ENCODE measurements at places on chromosomes 6 and 20. TPM values are rescaled to one million over a fixed set of nuclear protein-coding genes. Genes with fewer than 3 reads are reported as not detected.

DNA sequence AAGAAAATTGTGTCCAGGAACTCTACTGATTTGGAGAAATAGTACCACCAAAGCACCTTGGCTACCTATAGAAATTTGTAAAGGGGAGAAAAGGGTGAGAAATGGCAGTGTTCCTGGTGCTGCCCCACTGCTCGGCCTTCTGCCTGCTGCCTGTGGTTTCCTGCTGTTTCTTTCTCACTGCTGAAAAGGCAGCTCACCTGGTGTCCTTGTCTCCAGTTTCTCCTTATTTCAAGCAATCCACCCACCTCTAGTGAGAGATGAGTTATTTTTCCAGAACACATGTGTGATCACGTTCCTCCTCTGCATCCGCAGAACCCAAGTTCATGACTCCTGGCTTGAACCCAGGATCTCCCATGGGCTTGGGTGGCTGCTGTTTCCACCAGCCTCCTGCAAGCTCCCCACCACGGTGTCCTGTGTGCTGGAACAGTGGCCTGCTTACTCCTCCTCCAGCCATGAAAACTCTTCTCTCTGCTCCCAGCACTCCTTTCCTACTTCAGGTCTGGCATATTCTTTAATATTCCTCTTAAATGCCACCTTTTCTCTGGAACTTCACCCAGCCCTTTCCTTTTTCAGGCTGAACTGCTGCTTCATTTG is 48.9 kb downstream of the ELOVL2 start:
- peak; percentile 40 for DNase-seq

DNA sequence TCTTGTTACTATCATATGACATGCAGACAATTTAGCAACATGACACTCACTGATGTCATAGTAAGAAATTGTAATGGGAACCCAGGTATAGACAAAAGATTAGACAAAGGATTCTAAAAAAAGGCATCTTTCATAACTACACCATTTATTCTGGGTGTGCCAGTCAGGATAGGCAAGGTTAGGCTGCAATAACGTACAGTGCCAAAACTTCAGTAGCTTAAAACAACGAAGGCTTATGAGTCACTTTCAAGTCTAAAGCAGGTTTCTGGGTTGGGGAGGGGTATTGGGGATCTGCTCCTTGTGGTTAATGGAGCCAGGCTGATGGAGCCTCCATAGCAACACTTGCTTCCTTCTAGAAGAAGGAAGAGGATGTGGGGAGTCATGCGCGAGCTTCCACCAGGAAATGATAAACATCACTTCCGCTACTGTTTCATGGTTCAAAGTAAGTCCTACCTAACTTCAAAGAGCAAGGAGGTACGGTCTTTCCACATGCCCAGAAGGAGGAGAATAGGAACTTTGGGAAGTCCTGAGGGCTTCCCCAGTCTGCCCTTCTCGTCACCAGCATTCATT is 2.0 kb upstream of the GTSF1L start:
- DNase-seq: no peak

Gene ZKSCAN4
- total RNA-seq: 2.7 TPM

Gene TSPO2
- total RNA-seq: not detected

- DNase-seq: no peak
Measured at GRCh38 chr6:16043171-16044135, 85.4 kb upstream of the MYLIP start.

GRCh38 chr20:50348096-50348495 is 157.5 kb downstream of the CEBPB start:
- peak; percentile 57 for DNase-seq

- no peak for DNase-seq
Measured at GRCh38 chr6:11206576-11206975, 25.9 kb downstream of the NEDD9 start.

GRCh38 chr20:9323622-9324021 is 190.8 kb upstream of the LAMP5 start:
- peak; percentile 22 for DNase-seq

- DNase-seq: no peak
Measured at GRCh38 chr6:151549790-151550189, 56.0 kb downstream of the CCDC170 start.

DNA sequence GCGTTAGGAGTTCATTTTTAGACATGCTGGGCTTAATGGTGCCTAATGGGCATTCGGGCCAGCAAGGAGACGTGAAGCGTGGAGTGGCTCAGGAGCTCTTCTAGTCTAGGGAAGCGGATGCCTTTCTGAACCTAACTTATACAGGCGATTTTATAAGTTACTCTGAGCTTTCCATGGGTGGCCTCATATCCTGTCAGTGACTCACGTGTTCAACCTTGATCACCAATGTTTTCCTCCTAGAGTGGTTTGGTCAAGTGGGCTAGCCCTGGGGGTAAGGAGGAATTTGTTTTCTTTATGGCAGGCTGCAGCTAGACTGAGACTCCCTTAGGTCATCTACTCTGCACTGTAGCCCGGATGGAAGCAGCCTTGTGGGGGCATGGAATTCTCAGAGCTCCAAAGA is 52.1 kb downstream of the PLAGL1 start:
- DNase-seq: no peak

Gene F13A1
- 100 TPM for total RNA-seq

Gene ADGB
- total RNA-seq: not detected

DNA sequence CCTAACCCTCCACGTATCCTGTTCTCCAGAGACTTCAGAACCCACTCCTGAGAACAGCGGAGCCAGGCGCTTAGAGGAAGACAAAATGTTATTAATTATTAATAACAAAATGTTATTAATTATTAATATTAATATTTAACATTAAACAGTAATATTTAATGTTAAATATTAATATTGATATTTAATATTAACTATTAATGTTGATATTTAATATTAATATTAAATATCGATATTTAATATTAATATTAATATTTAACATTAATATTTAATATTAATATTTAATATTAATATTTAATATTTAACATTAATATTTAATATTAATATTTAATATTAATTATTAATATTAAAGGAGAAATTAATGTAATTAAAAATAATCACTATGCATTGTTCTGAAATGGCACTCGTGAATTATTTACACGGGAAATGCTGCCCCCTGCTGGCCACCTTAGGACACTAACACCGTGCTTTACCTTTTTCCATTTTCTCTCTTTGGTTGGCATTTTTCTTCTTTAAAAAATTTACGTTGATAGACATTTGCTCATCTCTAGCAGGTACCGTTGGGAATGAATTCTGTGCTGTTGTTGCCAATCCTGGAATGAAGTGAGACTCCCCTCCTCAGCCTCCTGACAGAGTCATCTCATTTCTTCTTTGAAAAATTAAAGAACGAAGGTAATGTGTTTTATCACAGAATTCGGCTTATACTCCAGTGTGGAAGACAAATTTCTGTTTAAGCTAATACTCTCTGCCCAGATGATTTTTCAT is 7.5 kb upstream of the GGTLC1 start:
- DNase-seq: peak; percentile 68

Gene TFAP2C
- total RNA-seq: 0.20 TPM

Gene SMPD2
- 5.7 TPM for total RNA-seq

- no peak for DNase-seq
Measured at GRCh38 chr6:165274611-165275010, 34.8 kb downstream of the C6orf118 start.

Gene SFTA2
- not detected for total RNA-seq

- no peak for DNase-seq
Measured at GRCh38 chr6:115582386-115582785, 478.3 kb downstream of the FRK start.

GRCh38 chr20:64148581-64148980 is 15.7 kb upstream of the MYT1 start:
- DNase-seq: no peak

DNA sequence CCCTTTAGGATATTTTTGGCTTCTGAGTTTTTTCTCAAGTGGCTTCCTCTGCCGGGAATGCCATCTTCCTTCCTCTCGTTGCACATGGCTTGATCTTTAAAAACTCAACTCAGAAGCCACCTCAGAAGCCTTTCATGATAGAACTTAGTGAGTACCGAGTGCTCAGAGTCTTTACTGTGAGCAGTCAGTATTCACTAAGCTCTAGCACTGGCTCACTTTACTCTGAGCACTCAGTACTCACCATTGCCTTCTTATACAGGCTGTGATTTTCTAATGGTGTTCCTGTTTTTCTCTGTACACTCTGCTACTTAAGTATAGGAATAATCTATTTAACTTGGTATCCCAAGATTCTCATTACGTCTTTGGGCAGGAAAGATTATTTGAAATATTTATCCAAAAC is 116.2 kb downstream of the PFDN4 start:
- no peak for DNase-seq

- no peak for DNase-seq
Measured at GRCh38 chr6:148990403-148990802, 243.6 kb downstream of the UST start.

Gene SLPI
- 21.9 TPM for total RNA-seq

Gene ELOVL2
- 1.3 TPM for total RNA-seq

Gene CD83
- 1.6 TPM for total RNA-seq
